ENCODE measurements at places on chromosomes 16 and 17.

GRCh38 chr16:57264381-57264780, 19.3 kb downstream of the ARL2BP start:
- H3K4me1 ChIP-seq: no peaks in the 10 kb centered on the region
- H3K4me3 ChIP-seq: no peak overlapping the region
- DNase-seq: no peak
- H3K27me3 ChIP-seq: no peaks in the 10 kb centered on the region

DNA sequence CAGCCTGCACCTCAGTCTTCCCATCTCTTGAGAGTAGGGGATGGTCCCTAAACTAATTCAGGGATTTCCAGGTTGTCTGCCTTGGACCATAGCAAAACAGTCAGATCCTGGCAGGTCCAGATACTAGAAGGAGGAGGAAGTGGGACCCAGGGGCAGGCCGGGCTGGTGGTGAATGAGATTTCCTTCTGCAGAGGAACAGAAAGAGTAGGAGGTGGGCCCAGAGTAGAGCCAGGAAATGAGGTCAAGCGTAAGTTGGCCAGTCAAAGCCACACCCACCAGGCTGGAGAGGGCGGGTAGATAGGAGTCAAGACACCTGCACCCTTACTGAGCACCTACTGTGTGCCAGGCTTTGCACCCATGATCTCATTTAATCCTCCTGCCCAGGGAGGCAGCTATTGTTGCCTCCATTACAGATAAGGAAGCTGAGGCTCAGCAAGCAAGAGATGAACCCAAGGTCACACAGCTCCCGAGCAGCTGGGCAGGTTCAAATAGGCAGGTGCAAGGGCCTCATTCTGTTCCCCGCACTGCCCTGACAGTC, 2.6 kb downstream of the CDH5 start:
- no peaks in the 10 kb centered on the region for H3K4me1 ChIP-seq
- peak overlapping the region; percentile 84 for H3K27ac ChIP-seq
- DNase-seq: no peak
- H3K4me3 ChIP-seq: peak overlapping the region; percentile 50
- H3K27me3 ChIP-seq: no peaks in the 10 kb centered on the region

GRCh38 chr16:6193718-6194117, 1096.1 kb upstream of the EEF2KMT start:
- H3K4me3 ChIP-seq: no peak overlapping the region
- no peak for DNase-seq
- H3K36me3 ChIP-seq: no peaks in the 10 kb centered on the region
- H3K27me3 ChIP-seq: no peaks in the 10 kb centered on the region
- H3K27ac ChIP-seq: no peak overlapping the region
- H3K4me1 ChIP-seq: no peaks in the 10 kb centered on the region

- peak overlapping the region; percentile 39 for H3K4me3 ChIP-seq
- no peak for DNase-seq
- no peaks in the 10 kb centered on the region for H3K36me3 ChIP-seq
- H3K27ac ChIP-seq: peak overlapping the region; percentile 74
- H3K27me3 ChIP-seq: no peaks in the 10 kb centered on the region
Observed at GRCh38 chr16:69443927-69444631, 19.7 kb downstream of the CYB5B start.

DNA sequence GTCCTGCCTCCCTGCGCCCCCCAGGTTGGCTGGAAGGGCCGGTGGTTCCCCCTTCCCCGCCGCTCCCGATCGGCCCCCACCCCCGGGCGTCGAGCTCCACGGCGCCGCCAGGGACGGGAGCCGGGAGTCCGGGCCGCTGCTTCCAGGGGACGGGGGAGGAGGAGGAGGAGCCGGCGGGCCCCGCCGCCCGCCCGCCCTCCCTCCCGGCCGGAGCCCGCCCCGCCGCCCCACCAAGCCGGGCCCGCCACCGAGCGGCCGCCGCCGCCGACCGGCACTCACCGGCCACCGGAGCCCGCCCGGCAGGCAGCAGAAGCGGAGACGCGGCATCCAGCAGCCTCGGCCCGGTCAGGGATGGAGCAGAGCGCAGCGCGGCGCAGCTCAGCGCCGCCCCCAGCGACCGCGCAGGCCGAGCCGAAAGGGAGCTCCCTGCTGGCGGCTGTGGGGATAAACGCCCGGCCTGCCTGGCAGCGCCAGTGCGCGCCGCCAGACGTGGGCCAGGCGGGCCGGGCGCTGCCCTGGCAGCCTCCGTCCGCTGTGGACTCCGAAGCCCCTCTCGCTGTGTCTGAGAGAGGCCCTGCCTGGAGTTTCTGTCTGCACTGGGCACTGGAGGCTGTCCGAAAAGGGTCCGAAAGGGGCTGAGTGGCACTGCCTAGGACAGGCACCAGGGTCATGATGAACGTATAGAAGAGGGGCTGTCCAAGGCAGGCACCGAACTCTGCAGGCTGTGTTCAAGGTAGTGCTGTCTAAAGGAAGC, at the start of gene MYO18A:
MYO18A (minus strand) TSS at position 365 of the 754 bp plus-strand sequence. CDS start 13,458 bp downstream, outside the sequence.
- H3K27ac ChIP-seq: peak within 1 kb of the TSS; percentile 88
- DNase-seq: peak; percentile 39
- H3K36me3 ChIP-seq: no peaks in the 10 kb centered on the region
- no peaks in the 10 kb centered on the region for H3K27me3 ChIP-seq
- H3K4me1 ChIP-seq: peaks cover 21% of the 10 kb centered on the region

GRCh38 chr17:31216031-31216751, 80.8 kb downstream of the OMG start:
- no peak overlapping the region for H3K27ac ChIP-seq
- no peak for DNase-seq
- H3K4me3 ChIP-seq: no peak overlapping the region
- no peaks in the 10 kb centered on the region for H3K36me3 ChIP-seq
